Renal pelvis (tissue), 12 donors: ENCODE measurements at places on chromosomes 11 and 22. TPM values are rescaled to one million over a fixed set of nuclear protein-coding genes. Genes with fewer than 3 reads are reported as not detected.

Gene ANGPTL5
- not detected for polyA plus RNA-seq

Gene KRTAP5-2
- 0.42 TPM for polyA plus RNA-seq

Gene KIRREL3
- 1.8 TPM for polyA plus RNA-seq

Gene CASP1
- 4.9 TPM for polyA plus RNA-seq

Gene SAA2
- not detected for polyA plus RNA-seq

Gene POU2AF3
- 8.9 TPM for polyA plus RNA-seq

Gene ELF5
- polyA plus RNA-seq = 64.4 TPM

Gene L3MBTL2
- polyA plus RNA-seq = 28.9 TPM

Gene EFCAB6
- 4.3 TPM for polyA plus RNA-seq

Gene C22orf42
- not detected for polyA plus RNA-seq

Gene OR5A1
- not detected for polyA plus RNA-seq

Gene EMID1
- polyA plus RNA-seq = 111 TPM

Gene MS4A14
- 0.16 TPM for polyA plus RNA-seq

Gene TENM4
- polyA plus RNA-seq = 21.1 TPM

Gene IFITM5
- polyA plus RNA-seq = 0.87 TPM

Gene SCN3B
- 2.1 TPM for polyA plus RNA-seq

Gene NPAS4
- 0.13 TPM for polyA plus RNA-seq

Gene SNRPD3
- 203 TPM for polyA plus RNA-seq

Gene OR52I1
- polyA plus RNA-seq = 0.12 TPM

Gene PHF21B
- 9.3 TPM for polyA plus RNA-seq

Gene GSTT2B
- 19.4 TPM for polyA plus RNA-seq

Gene OVOL1
- 17.3 TPM for polyA plus RNA-seq

Gene MOGAT2
- polyA plus RNA-seq = 1.0 TPM

Gene PTGDR2
- 0.34 TPM for polyA plus RNA-seq

Gene PIH1D2
- 13.2 TPM for polyA plus RNA-seq
